ENCODE measurements at places on chromosomes 11 and 22.

DNA sequence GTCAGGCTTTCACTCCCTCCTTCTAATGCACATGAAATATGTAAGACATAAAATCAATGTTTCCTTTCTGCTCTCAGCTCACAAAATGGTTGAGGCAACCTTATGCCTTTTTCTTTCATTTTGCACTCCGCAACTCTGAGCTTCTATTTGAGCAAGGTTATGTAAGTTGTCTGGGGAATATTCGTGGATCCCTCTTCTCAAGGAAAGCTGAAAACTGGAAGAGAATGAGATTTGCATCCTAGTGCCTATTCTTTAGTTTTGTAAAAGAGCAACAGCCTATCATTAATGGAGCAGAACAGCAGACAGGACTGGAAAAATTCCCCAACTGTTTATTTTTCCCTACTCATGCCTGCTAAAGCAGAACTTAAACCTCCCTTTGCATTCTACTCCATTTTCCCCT, 141.7 kb downstream of the FAM76B start:
- DNase-seq, result no peak

GRCh38 chr22:37842015-37842793, 1.9 kb downstream of the ANKRD54 start:
- no peak for DNase-seq

DNA sequence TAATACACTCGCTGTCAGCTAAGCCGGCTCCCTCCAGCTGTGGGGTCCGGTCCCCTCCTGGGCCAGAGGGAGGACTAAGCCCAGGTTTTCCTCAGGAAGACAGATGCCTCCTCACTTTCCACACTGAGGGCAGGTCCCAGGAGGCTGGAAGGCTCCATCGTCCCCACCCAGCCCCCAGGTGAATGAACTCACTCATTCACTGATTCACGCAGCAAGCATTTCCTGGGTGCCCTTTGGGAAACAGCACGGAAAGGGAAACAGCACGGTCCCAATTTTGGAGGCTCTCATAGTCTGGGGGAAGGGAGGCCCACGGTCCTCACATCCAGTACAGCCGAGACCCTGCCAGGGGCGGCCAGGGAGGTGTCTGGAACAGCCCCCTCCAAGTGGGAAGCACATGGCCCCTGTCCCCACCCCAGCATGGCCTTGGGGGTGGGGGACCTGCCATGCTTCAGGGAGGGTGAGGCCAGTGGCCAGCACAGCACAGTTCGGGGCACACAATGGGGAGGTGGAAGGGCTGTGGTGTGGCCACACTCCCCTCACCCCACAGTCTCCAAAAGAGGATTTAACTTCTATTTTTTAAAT, 9.3 kb upstream of the TH start:
- DNase-seq, result no peak

- no peak for DNase-seq
These were observed 27.6 kb upstream of the SLC35C1 start for GRCh38 chr11:45777127-45777969.

GRCh38 chr11:120929090-120929489, 94.8 kb upstream of the TBCEL start:
- no peak for DNase-seq

DNA sequence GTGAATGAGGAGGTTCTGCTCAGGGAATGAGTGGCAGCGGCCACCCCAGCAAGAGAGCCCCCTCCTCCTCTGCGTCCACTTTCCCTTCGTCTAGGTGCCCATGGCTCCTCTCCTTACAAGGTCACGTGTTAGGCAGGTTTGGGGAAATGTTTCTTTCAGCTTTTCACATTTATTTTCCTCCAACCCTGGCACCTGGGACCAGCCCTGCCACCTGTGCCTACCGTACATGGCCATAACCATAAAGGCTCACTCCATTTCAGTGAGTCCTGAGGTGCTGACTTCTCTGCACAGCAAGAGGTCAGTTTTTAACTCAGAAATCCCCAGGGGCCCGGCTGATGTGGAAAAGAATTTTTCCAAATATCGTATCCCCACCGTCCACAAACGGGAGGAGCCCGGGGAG, 71.2 kb downstream of the FLI1 start:
- DNase-seq, result no peak

DNA sequence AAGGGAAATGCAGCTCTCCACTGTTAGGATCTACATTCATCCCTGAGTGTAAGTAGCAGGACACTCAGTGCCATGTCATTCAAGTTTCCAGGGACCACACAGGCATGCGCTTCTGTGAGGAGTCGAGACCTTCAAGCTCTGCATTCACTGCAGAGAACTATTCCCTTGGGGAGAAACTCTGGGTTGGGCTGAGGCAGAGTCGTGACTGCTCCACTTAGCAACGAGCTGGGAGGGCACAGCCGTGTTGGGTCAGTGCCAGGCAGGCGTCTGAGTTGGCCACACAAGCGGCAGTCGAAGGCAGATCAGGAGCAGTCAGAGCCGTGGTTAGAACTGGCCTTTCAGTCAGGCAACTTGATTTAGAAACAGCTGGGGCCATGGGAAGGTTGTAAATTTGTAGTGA, 14.7 kb downstream of the MPEG1 start:
- DNase-seq, result no peak

GRCh38 chr22:50473855-50474671, 772 bp downstream of the SBF1 start:
- no peak for DNase-seq

DNA sequence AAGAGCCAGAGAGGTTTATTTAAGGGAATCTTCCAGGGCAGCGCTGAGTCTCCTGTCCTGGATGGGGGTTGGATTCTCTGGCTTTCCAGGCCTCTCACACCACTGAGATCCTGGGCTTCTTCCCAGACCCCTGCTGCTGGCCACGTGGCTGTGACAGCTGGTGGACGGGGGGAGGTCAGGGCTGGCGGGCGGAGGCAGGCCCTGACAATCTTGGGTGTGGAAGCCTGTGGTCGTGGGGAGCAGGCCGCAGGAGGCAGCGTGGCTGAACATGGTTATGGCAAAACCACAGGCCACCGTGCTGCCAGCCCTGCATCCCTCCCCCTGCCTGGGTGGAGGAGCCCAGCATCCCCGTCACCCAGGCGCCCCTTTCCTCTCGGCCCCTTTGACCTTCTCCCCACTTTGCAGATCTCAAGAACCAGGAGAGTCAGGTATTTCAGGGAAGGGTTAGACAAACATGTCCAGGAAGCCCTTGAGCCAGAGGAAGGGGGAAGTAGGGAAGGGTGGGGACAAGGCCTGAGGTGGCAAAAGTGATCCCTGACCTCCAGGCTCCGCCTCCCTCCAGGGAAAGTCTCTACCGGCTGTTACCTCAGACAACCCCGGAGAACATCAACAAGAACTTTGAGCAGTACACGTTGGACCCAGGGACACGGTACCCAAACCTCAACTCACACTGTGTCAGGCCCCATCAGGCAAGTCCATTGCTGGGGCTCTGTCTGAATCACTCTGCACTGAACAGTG, 111.8 kb downstream of the MICAL2 start:
- no peak for DNase-seq

GRCh38 chr11:94140154-94140655, 11.6 kb downstream of the PANX1 start:
- no peak for DNase-seq

GRCh38 chr22:48807155-48807554, 1020.5 kb downstream of the BRD1 start:
- no peak for DNase-seq

- no peak for DNase-seq
These were observed 31.6 kb upstream of the MYH9 start for GRCh38 chr22:36419177-36419911.

- DNase-seq, result no peak
These were observed 10.4 kb upstream of the MIEF1 start for GRCh38 chr22:39491696-39492095.

DNA sequence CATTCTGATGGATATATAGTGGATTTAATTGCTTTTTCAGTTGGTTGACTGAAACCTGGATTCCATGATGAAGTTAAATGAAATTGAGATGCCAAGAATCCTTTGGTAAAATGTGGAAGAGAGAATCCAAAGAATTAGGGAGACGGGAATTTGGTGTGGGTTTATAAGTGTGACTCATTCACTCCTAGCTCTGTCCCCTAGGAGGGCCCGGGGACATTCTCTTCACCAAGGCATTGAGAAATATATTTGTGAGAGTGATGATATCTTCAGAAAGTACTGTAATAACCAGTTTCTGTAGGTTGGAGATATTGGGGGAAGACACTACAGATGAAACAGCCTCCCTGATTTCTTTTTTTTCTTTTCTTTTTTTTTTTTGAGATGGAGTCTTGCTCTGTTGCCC, 13.6 kb upstream of the PHOX2A start:
- no peak for DNase-seq

- no peak for DNase-seq
These were observed 14.8 kb downstream of the LGALS12 start for GRCh38 chr11:63520606-63521170.

- DNase-seq, result no peak
These were observed 16.2 kb downstream of the DYNC2H1 start for GRCh38 chr11:103125462-103125861.

DNA sequence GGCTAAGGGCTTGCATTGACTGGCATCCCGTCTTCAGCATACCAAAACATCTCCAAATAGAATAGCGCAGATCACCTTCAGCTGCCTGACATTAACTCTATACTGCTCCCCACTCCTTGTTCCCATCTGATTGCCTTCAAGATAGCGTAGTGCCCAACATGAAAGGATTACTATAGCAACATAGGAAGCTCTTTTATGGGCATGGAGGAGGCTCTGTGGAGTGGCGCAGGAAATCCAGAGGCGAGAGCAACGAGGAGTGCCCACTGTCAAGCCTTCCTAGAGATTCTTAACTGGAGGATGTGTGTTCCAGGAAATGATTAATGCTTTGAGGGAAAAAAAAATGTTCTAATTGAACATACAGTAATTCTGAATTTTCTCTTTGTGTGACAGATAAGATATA, 213.3 kb downstream of the CADM1 start:
- no peak for DNase-seq

GRCh38 chr11:101916422-101916821, at the start of gene ANGPTL5:
ANGPTL5 (minus strand) TSS chr11:101916522; CDS start chr11:101907909, 8,613 bp downstream.
- no peak for DNase-seq

DNA sequence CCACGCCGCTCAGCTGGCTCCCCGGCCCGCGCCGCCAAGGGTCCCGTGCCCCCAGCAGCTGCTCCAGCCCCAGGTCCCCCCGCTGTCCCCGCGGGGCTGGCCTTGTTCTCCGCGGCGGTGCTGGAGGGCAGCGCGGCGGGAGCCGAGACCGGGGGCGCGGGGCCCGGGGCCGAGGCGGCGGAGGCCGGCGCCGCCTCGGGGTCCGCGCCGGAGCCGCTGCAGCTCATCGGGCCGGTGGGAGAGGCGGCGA, 128 bp downstream of the TAF10 start:
- no peak for DNase-seq

DNA sequence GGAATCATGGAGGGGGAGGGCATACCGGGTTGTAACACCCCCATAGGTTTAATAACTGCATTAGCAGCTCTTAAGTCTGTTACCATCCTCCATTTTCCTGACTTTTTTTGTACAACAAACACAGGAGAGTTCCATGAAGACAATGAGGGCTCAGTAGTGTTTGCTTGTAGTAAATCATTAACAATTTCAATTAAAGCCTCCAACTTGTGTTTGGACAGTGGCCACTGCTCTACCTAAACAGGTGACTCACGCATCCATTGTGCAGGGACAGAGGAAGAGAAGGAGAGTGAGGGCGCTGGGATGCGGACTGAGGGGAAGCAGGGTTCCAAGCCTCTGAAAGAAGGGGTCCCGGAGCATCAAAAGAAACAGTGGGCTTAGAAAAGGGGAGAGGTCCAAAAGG, 21.3 kb upstream of the MTNR1B start:
- no peak for DNase-seq

GRCh38 chr11:57324154-57324885, 432 bp downstream of the TNKS1BP1 start:
- DNase-seq, result no peak

DNA sequence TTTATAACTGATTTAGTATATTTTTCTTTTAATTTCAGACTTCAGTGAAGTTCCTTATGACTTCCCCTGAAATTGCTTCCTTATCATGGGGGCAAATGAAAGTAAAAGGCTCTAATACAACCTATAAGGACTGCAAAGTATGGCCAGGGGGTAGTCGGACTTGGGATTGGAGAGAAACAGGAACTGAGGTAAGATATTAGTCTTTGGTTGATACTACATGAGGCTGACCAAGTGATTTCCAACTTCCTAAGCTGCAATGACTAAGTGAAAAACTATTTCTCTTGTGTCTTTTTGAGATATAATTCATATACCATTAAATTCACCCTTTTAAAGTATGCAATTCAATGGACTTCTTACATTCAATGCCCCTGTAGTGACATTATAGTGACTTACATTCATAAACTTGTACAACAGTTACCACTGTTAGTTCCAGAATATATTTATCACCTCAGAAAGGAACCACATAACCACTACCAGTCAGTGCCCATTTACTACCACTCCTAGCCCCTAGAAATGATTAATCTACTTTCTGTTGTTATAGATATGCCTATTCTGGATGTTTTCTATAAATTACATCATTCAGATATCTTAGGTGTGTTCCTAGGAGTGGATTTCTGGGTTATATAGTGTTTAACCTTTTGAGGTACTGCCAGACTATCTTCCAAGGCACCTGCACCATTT, 21.6 kb downstream of the AAMDC start:
- no peak for DNase-seq

GRCh38 chr11:30594646-30595411, 8.7 kb upstream of the MPPED2 start:
- no peak for DNase-seq

- no peak for DNase-seq
These were observed 12.9 kb upstream of the CRKL start for GRCh38 chr22:20904008-20904979.

DNA sequence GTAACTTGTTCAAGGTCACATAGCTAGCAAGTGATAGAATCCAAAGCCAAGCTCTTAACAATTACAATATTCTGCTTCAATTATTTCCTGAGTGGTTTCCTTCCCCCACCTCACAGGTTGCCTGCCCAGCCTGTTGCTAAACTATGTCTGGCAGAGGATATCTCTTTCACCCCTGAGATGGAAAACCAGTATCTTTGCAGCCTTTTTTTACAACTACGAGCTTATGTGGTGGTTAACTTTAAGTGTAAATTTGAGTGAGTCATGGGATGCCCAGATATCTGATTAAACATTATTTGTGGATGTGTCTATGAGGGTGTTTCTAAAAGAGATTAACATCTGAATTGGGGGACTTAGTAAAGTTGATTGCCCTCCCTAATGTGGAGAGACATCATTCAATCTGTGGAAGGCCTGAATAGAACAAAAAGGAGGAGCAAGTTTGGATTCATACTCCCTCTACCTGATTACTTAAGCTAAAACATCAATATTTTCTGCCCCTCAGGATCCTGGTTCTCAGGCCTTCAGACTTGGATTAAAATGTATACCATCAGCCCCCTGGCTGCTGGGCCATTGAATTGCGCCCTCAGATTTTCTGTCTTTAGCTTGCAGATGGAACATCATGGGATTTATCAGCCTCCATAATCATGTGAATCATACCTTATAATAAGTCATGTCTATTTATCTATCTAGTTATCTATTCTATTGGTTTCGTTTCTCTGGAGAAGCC, 911.9 kb downstream of the METTL15 start:
- DNase-seq, result no peak

Data from cortex of kidney (tissue), 1 donor.